Stimulated activated CD4-positive, alpha-beta T cell treated with anti-CD3 and anti-CD28 coated beads, TNF-alpha, amount 100 ng/mL, for 24 hours (primary cell): ENCODE measurements at places on chromosomes 5 and 9.

GRCh38 chr5:91200692-91201091 is 182.4 kb downstream of the ARRDC3 start:
- DNase-seq: no peak

GRCh38 chr9:69497816-69498215 is 172.8 kb downstream of the ENTREP1 start:
- no peak for DNase-seq

DNA sequence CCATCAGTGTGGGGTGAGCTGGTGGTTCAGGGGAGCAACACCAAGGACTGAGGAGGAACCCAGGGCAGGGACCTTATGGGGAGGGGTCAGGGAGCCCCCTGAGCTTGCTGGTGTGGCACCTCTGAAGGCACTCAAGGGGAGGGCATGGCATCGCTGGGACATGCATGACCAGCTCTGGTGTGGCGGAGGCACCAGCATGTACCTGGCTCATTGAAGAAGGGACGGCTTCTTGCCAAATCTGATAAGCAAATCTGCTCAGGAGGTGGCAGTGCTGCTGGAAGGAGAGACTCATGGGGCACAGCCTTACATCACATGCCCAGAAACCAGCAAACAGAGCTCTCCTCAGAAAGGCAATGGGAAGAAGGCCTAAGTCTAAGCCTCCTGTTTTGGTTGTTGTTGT is 421.8 kb downstream of the SEMA5A start:
- no peak for DNase-seq

DNA sequence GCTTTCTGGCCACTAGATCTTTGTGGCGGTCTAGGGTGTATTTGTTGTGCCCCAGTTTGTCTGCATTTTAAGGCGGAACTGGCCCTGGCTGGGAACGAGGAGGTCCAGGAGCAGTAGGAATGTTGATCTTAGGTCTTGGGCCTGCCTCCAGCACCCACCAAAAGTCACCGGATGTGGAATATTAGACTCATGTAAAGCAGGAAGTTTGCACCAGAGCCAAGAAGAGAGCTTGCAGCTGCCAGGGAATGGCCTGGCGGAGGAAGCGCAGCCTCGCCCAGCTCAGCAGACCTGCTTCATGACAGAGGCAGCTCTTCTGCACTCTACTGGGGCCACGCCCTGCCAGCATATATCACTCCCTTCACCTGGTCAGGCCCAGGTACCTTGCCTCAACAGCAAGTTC is 3.3 kb downstream of the GPX3 start:
- DNase-seq: no peak

DNA sequence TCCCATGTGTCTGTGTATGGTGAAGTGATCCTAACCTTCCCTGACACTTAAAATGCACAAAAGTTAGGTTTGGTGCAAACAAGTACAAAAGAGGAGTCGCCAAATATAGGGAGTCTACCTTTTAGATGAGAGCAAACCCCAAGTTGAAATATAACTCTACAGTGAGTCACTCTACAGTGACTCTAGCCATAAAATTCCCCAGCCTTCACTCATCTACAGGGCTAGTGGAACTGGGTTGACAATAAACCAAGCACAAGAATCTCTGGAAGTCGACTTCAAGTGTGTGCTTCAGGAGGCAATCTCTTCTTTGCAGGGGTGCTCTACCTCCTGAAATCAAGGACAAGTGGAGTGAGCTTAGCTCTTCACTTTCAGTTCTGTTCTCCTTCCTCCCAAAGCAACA is 3.3 kb downstream of the SHISAL2B start:
- DNase-seq: no peak

- DNase-seq: no peak
These were observed 94.5 kb downstream of the PDE4D start for GRCh38 chr5:59798862-59799667.

- no peak for DNase-seq
These were observed 75.5 kb downstream of the GPR21 start for GRCh38 chr9:123108976-123109375.

- no peak for DNase-seq
These were observed 297.7 kb downstream of the ATPSCKMT start for GRCh38 chr5:9951865-9952516.

- no peak for DNase-seq
These were observed 1977.7 kb upstream of the CDH9 start for GRCh38 chr5:29016067-29016466.

GRCh38 chr5:17360879-17361278 is 137.2 kb upstream of the TAF11L2 start:
- no peak for DNase-seq

- no peak for DNase-seq
These were observed 20.4 kb upstream of the TRIM52 start for GRCh38 chr5:181281077-181281983.

- DNase-seq: no peak
These were observed 3.4 kb downstream of the SLC6A19 start for GRCh38 chr5:1204693-1205242.

GRCh38 chr9:104982543-104982942 is 54.6 kb upstream of the ABCA1 start:
- no peak for DNase-seq

- DNase-seq: no peak
These were observed 63.7 kb upstream of the PAM start for GRCh38 chr5:102691434-102691833.

GRCh38 chr9:112020680-112021596 is 124.3 kb downstream of the UGCG start:
- DNase-seq: no peak
